ENCODE measurements at places on chromosomes 4 and X.
A peak's percentile ranks its signal among the peaks of the same experiment; 100 is the strongest.

GRCh38 chr4:86670298-86670697 lies 76.2 kb downstream of the PTPN13 start:
- no peak for DNase-seq

DNA sequence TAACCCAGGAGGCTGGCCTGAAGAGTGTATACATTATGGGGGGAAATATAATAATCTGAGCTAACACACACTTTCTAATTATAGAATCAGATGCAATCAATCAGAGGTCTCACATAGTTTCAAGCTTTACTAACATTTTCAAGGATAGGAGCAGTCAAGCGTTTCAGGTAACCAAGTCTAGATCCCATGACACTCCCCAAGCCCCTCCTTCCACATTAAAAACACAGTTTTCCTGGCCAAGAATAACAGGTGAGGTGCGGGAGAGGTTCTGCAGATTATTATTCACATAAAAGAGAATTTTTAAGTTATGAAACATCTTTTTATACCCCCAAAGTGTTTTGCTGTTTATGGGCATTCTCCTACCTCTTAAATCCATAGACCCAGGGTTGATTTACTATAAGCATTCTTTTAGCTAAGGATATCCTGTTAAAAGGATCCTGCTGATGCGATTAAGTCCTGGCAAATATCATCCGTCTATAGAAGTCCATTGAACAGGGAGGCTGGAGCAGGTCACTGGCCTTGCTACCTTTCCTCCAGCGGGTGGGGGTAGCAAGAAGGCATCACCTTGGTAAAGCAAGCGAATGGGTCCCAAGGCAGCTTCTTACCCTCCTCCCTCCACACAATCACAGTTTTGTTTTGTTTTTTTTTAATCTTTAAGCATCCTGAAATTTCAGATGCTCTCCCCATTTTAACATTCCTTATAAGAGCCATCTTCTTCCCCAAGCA lies 104.7 kb upstream of the GPM6A start:
- DNase-seq = peak; percentile 22

DNA sequence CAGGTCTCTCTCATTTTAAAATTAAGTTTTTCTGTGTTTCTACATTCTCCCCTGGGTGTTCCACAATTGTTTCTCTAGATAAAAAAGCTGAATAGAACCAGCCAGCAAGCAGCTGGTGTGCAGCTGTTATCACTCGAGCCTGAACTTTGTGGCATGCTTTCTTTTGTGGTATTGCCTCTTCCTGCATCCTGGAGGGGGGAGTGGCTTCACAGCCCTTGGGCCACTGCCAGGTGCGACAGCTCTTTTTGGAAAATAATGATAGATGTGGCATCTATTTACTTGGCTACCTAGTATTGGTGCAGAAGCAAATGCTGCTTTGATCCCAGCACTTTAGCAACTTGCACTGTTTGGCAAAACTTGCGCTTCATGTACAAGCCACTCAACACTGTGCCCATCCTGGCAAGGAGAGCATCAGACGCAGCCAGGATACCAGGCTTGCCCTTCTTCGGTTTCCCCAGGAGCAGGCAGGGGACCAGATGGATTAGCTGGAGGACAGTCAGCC lies 69.4 kb downstream of the HMGB2 start:
- peak; percentile 29 for DNase-seq

- DNase-seq = no peak
Measured at GRCh38 chrX:130628516-130628915, 226.7 kb downstream of the RBMX2 start.

DNA sequence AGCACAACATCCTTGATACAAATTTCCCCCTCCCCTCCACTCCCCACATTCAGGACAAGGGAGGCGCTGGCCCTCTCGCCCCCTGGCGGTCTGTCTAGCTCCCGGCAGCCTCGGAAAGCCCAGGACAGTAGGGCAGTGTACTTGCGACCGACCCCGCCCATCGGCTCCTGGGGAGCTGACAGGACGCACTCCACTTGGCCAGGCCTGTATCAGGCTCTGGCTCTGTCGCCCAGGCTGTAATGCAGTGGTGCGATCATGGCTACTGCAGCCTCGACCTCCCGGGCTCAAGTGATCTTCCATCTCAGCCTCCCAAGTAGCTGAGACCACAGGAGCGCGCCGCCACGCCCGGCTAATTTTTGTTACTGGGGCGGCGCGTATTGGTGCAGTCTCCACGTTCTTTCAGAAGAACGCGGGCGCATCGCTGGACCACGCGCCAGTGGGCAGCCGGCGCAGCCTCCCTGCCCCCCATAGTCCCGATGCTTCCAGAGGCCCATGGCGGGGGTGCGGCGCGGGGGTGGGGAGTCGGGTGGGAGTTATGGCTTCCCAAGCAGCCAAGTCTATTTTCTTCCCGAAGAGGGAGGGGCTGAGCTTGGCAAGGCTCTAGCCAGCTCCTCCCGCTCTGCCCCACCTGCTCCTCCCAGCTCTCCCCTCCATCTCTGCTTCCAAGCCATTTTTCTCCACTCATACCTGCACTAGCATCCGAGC lies 7.8 kb upstream of the AKAP14 start:
- no peak for DNase-seq

DNA sequence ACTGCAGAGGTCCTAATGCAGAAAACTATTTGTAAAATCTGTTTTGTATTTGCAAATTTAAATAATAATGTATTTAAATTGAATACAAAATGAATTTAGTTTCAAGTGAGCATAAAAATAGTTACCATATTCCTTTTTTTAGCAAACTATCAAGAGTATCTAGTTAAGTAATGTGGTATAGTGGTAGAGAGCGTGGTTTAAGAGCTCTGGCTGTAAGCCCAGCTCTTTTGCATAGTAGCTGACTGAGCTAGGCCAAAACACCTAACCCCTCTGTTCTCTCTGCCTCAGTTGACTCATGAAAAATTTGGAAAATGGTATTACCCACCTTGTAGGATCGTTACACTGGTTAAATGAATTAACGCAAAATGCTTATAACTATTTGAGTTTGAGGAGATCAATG lies 18.1 kb upstream of the ADAD1 start:
- no peak for DNase-seq

- no peak for DNase-seq
Measured at GRCh38 chrX:98299785-98300184, 1416.1 kb downstream of the RPA4 start.

DNA sequence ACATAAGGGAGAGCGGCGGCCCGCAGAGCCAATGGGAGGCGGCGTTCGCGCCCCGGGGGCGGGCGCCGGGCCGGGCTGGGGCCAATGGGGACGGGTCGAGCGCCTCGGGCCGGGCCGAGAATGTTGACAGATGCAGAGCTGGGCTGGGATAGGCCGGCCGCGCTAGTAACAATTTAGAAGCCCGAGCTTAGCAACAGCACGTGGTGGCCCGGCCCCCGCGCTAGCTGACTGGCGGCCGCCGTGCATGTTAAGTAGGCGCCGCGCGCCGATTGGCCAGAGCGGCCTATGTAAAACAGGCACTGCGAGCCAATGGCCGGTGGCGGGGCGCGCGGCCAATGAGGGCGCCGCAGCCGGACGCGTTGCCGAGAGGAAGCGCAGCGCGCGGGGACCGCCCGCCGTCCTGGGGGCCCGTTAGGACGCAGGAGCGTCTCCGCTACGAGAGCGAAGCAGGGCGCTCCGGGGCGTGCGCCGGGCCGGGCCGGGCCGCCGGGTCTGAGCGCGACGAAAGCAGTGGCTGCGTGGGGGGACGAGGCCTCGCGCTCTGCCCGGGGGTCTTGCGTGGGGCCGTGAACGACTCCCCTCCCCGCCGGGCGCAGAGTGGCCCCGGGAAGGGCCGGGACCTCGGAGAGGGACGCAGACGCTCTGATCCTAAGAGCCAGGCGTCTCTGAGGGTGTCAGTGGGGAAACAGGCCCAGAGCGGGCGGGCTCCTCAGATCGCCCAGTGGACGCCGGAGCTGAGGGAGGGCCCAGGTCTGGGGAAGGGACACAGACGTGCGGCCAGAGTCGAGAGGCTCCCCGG lies 435 bp upstream of the MXD4 start:
- DNase-seq = peak; percentile 99

GRCh38 chr4:79250887-79251286 lies 75.0 kb downstream of the NAA11 start:
- no peak for DNase-seq

GRCh38 chrX:37993837-37994619 lies 12.3 kb upstream of the SYTL5 start:
- peak; percentile 68 for DNase-seq

- DNase-seq = no peak
Measured at GRCh38 chr4:128335541-128335940, 47.9 kb upstream of the PGRMC2 start.

DNA sequence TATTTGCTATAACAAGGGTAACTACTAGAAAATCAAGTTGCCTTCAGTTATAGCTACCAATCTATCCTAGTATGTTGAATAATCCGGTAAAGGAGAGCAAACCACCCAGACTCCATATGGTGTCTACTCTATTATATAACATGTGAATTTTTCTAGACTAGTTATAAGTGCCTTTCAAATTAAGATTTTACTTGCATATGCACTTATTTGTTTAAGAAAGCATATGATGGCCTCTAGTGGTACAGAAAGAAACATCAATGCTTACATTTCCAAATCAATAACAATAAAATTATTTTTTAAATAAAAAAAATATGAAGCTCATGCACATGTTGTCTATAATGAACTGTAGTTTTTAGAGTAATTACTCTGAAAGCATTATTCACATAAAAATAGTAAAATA lies 1516.4 kb upstream of the PABPC4L start:
- DNase-seq = no peak

GRCh38 chrX:153527208-153527607 lies 9.8 kb downstream of the ATP2B3 start:
- DNase-seq = no peak

- DNase-seq = no peak
Measured at GRCh38 chrX:107878106-107878505, 52.4 kb downstream of the MID2 start.

GRCh38 chr4:71186566-71187403 lies 152.0 kb upstream of the SLC4A4 start:
- DNase-seq = peak; percentile 56

DNA sequence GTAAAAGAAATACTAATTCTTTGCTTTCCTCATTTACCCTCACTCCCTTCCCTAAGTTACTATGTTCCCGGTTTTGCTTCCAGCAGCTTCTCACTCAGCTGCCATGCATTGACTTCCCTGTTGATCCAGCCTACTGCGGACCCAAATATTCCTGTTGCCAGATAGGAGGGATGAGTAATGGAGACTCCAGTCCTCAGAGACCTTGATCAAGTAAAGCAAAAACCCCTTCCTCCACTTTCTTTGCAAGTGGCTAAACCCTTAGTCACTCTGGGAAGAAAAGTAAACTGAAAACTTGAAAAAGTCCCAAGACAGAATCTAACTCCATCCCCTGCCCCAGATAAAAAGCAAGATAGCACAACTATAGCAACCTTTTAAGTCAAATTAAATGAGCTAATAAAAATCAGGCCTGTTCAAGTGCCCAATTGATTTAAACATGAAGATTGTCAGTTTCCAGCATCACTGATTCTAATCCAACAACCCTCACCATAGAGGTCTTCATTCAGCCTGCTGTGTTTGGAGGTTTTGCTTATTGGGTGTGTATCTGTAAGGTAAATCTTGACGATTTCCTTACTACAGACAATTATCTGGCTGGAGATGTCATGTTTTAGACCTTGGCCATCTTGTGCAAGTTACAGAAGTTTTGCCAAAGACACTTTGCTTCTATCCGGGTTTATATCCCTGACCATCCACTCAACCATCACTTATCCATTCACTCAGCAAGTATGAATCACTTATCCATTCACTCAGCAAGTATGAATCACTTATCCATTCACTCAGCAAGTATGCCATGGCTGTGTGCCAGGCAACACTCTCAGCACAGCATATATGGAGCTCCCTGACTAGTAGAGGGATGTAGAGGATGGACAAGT lies 17.6 kb downstream of the FGFBP1 start:
- DNase-seq = no peak

GRCh38 chrX:129779747-129780146 lies at the start of gene SASH3:
Gene SASH3, plus strand, starts transcription at chrX:129779949. Its CDS starts 149 bp downstream, at chrX:129780098.
- DNase-seq = no peak

GRCh38 chr4:122831515-122832196 lies 5.0 kb downstream of the FGF2 start:
- no peak for DNase-seq

GRCh38 chrX:68599256-68600152 lies 48.0 kb upstream of the STARD8 start:
- DNase-seq = no peak

- no peak for DNase-seq
Measured at GRCh38 chrX:70479922-70480659, 35.5 kb downstream of the DLG3 start.

DNA sequence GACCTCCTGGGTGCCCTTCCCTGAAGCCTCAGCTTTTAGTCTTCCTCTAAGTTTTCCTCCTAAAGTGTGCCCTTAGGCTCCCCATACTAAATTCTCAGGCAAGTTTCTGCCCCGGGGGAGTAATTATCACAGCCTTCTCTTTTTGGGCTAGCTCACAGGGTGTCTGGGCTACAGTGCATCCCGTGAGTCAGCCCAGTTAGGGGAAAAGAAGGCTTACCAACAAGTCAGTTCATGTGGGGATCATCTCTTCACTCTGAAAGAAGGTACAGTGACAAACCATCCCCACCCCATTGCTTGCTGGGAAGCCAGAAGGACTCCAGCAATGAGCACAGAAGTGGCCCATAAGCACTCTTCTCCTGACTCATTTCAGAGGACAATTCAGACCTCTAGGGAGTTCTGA lies 134.7 kb upstream of the FAM9C start:
- DNase-seq = no peak

DNA sequence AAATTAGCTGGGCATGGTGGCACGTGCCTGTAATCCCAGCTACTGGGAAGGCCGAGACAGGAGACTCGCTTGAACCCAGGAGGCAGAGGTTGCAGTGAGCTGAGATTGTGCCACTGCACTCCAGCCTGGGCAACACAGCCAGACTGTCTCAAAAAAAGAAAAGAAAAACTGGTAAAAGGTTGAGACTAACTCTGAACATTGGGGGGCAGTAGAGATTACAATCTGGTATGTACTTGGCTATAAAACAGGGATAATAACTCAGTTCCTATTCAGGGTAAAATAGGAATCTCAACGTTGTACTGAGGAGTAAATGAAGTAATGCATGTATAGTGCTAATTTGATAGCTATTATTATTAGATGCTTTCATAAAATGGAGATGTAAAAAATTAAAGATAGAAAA lies 12.5 kb upstream of the KLF8 start:
- DNase-seq = no peak

DNA sequence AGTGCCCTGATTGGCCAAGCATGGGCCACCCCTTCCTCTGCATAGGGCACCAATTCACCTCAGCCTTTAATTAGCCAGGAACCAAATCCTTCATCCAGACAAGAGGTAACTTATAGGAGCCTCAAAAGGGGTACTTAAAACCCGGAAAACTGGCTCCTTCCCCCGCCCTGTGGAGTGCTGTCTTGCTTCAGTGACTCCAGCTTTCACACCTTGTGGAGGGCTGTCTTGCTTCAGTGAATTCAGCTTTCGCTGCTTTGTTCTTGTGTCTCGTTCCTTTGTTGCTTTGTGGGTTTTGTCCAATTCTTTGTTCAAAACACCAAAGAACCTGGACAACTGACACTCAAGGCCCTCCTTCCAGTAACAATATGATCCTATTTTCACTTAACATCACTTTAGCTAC lies 82.2 kb upstream of the FRG1 start:
- no peak for DNase-seq

GRCh38 chrX:68762766-68763165 lies 66.1 kb upstream of the EFNB1 start:
- DNase-seq = no peak

GRCh38 chr4:7650606-7651385 lies 216.1 kb upstream of the PSAPL1 start:
- no peak for DNase-seq
